NCI-H1105 treated with DMSO at 0.1 percent for 48 hours (cell line): ENCODE measurements at places on chromosomes 7 and 10.
A peak's percentile ranks its signal among the peaks of the same experiment; 100 is the strongest.

DNA sequence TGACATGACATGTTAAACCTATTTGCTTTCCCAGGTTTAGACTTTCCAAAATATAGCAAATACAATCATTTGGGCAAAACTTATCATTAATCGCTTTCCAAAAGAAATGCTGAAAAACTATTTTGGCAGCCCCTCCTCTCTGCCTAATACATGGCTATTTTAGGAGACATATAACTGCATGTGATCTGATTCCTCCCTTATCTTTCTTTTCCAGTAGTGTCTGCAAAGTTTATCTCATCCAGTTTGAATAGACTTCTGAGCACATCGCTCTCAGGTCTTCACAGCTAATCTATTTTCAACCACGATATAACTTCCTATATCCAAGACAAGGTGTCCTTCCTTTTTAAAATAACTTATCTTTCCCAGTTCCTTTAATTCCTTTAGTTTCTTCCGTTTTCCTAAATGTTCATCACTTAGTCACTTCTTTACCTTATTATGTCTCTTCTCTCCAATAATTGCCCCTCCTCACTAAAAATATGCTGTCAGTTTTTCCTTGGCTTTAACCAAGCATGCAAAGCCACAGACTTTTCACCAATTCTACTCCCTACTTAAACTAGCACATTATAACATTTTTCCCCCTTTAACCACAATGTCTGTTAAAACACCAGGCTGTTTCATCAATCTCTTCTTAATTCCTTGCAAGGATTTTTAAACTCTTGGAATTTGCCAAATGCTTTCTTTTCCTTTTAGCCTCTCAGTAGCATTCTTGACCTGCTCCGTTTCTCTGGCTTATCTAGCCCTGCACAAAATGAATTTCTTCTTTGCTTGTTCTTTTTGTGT is 24.4 kb downstream of the GNG11 start:
- no peak for DNase-seq

DNA sequence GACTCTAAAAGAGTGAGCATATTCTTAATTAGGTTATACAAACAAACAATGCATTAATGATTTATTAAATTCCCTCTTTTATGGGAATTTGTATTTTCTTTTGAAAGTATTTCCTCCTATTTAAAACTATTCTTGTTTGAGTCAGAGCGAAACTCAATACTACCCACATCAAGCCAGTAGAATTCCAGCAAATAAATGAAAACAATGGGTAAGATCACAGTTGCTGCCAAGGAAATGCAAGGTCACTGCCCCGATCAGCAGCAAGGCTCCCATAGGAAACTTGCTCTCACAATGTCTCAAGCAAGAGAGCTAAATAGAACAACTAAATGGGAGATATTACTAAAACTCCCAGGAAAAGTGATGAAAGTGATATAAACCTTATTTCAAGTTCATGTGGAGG is 206.3 kb downstream of the THSD7A start:
- DNase-seq, result no peak

DNA sequence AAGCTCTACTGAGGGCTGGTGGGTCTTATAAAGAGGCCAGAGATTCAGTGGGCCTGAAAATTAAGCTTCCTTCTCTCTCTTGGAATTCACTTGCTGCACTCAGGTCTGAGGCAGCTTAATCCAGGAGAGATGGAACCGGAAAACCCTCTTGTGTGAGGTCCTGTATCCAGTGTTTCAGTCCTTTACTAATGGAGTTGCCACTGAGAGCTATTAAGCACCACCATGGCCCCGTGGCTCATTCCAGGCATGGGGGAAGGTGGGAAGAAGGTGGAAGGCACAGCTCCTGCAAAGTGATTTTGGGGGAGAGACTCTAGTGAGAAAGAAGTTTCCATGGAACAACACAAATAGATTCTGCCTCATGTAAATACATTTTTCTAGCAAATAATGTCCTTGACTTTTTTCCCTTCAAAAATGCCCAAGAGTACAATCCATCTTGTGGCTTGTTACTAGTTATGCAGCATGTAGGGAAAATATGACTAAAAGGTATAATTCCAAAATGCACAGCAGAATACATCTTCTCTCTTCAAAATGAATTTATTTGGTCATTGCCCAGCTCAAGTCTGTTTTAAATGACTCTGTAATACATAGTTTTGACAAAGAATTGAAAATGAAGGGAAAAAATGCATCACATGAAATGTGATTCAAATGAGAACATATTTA is 46.7 kb upstream of the FOXI2 start:
- DNase-seq, result no peak

GRCh38 chr10:85611093-85611740 is 755.4 kb downstream of the GRID1 start:
- DNase-seq, result no peak

- DNase-seq, result no peak
These were observed 183.0 kb downstream of the HECW1 start for GRCh38 chr7:43295429-43295828.

GRCh38 chr10:131692686-131693334 is 208.0 kb upstream of the PPP2R2D start:
- DNase-seq, result no peak

- no peak for DNase-seq
These were observed 28.6 kb upstream of the BMPER start for GRCh38 chr7:33876596-33877274.

- no peak for DNase-seq
These were observed 44.4 kb downstream of the DNAH11 start for GRCh38 chr7:21587139-21587784.

DNA sequence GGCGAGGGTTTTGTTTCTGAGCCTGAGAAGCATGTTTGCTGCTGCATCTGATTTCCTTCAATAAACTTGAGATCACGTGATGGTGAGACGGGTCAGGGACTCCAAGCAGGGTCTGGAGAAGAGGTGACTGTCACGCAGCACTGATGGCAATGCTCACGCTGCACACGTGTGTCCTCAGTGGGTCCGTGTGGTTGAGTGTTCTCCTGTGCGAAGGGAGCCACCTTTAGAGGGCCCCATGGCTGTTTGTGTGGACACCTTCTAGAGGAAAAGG is 100.4 kb downstream of the WDR37 start:
- DNase-seq, result no peak

GRCh38 chr7:148045521-148045920 is 545.0 kb upstream of the C7orf33 start:
- peak; percentile 94 for DNase-seq

- DNase-seq, result no peak
These were observed 51.8 kb downstream of the PYROXD2 start for GRCh38 chr10:98363220-98363619.

DNA sequence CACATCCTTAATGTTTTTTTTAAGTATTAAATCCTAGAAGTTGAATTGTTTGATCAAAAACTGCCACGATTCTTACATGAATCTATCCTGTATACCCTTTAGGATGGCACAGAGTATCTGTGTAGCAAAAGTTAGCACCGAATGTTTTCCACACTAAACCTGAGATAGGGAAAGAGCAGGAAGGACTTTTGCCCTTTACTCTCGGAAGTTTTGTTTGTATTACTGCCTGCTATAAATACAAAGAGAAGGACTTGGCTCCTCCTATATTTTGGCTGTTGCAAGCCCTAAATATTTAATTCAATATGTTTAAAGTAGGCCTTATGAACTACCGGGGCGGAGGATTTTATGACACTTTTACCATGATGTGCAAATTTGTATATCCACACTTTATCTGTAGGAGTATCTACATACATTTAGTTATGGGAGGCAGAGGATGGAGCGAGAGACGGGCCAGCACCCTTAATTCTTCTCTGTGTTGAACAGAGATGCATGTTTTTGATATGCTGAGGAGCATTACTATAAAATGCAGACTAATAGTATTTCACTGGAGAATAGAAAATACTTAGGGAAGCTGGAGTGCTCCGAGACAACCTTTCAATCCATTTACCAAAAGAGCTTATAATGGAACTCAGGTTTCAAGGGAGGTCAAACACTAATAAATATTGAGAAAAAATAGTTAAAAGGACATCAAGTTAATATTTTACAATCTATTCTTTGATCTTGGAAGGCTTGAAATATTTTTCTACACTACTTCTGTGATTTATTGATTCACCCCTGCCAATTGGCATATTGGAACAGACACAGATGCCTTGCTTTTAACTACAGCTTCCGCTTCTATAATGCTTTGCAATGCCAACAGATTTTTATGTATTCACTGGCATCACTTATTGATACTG is 97.4 kb downstream of the CHN2 start:
- no peak for DNase-seq
